Stimulated activated CD4-positive, alpha-beta T cell treated with anti-CD3 and anti-CD28 coated beads, TNF-alpha, amount 100 ng/mL, for 24 hours (primary cell): ENCODE measurements at places on chromosomes 3 and 15.

DNA sequence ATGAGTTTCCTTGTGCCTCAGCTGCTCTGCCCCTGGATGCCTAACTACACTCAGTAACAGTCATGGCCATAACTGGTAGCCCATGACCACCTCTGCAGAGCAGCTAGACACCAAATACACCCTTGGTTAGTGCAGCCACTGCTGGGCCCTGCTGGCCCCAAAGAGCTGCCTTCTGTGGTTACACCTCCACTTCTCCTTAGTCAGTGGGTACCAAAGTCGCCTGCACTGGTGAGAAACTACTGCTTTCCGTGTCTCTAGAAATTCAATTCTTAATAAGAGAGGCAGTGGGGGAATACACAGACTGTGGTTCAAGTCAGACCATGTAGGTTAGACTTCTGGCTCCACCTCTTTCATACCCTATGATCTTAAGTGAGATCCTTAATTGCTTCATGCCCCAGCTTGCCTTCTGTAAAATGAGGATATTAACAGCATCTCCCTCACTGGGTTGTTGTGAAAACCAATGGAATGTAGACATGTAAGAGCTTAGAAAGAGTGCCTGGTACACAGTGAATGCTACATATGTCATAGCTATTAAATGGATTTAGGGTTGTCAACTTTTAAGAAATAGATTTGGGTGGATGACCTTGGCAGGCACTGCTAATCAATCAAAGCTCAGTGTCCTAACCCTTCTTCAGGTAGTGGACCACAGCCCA lies 18.2 kb downstream of the HEG1 start:
- DNase-seq, result no peak

DNA sequence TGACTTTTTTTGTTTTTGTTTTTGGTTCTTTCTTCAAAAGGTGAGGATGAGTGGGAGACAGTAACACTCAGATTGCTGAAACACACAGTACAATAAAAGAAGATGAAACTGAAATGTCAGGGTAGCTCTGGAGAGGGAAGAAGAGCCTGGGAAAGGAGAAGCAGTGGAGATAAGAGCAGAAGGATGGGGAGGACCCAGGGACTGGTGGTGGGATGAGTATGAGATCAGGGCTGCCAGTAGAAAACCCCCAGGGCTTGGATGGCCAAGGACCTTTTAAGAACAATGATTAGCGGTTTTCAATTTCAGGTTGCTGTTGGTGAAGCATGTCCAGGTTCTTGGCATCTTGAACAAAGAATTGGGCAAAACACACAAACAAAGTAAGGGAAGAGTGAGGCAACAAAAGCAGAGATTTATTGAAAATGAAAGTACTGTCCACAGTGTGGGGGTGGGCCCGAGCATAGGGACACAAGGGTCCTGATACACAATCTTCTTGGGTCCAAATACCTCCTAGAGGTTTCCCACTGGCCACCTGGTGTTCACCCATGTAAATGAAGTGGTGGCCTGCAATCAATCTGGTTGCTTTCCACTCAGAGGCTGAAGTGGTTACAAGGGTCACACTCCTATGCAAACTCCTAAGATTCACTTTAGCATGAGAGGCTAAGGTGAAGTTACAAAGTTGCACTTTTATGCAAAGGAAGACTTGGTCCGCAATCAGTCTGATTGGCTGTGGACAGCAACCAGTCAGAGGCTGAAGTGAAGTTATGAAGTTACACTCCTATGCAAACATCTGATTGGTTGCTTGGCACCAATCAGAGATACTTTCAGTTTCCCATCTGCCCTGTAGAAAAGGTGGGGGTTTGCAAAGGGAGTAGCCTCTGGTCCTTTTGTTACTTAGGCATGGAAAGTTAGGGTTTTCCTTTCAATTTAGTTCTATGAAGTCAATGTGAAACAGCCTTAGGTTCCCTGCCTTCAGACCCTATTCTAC lies 26.1 kb upstream of the MFSD1 start:
- no peak for DNase-seq

DNA sequence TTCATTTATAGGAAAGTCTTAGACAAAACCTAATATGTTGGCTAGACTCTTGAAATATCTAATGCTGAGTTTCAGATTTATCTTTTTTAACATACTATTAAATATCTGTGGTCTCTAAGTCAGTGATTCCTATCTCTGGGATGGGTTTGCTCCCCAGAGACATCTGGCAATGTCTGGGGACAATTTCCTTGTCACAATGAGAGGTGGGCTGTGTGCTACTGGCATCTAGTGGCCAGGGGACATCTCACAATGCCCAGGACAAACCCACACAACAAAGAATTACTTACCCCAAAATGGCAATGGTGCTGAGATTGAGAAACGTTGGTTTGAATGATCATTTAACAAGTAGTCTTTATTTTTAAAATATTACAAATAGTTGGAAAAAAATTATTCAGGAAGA lies 602.1 kb downstream of the MAGI1 start:
- no peak for DNase-seq

DNA sequence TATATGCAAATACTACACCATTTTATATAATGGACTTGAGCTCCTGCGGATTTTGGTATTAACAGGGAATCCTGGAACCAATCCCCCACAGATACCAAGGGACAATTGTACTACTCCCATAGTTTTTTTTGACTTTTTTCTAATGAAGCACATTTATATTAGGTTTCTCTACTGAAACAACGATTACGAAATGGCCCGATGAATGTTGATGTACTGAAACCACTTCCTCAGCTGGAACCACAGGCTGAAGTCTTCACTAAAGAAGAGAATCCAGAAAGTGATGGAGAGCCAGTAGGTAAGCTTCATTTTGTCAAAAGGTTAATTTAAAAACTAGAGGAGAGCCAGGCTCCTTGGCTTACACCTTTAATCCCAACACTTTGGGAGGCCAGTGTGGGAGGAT lies 121.5 kb upstream of the LRRFIP2 start:
- DNase-seq, result no peak

GRCh38 chr15:49815526-49815925 lies 194.7 kb downstream of the DTWD1 start:
- DNase-seq, result no peak

DNA sequence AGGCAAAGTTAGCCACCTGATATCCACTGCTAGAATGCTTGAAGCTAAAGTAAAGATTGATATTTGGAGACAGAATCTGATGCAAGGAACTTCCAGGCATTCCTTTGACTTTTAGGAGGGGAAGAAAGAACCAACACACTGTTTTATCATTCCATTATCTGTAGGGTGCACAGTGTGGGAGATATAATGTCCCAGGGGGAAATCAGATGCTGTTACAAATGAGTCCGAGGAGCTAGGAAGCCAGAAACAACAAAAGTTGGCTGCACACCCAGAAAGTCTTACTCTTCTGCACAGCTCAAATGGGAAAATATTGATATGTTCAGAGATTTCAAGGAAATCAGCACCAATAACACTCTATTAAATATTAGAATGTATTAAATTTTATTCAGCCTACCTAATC lies 113.6 kb upstream of the ROBO1 start:
- DNase-seq, result no peak

DNA sequence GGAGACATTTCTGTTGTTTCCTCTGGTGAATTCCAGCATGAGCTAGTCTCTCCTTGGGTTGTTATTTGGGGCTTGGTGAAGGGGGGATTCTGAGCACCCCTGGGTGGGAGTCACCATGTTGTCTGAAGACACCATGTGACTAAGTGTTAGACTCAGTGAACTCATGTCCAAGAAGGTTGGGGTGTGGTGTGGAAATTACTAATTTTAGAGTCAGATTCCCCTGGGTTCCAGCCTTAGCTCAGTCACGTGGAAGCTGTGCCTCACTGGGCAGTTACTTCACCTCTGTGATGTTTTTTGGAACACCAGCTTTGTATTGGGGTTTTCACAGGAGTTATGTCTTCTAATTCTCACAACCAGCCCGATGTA lies 171.5 kb downstream of the RPLP1 start:
- DNase-seq, result no peak

- DNase-seq, result no peak
Observed at GRCh38 chr3:160127308-160127707, 97.9 kb upstream of the C3orf80 start.

GRCh38 chr3:24545887-24546286 lies 51.2 kb upstream of the THRB start:
- no peak for DNase-seq

- no peak for DNase-seq
Observed at GRCh38 chr15:29672446-29672845, 149.8 kb downstream of the TJP1 start.

GRCh38 chr3:139284221-139284620 lies 59.6 kb upstream of the MRPS22 start:
- DNase-seq, result no peak

DNA sequence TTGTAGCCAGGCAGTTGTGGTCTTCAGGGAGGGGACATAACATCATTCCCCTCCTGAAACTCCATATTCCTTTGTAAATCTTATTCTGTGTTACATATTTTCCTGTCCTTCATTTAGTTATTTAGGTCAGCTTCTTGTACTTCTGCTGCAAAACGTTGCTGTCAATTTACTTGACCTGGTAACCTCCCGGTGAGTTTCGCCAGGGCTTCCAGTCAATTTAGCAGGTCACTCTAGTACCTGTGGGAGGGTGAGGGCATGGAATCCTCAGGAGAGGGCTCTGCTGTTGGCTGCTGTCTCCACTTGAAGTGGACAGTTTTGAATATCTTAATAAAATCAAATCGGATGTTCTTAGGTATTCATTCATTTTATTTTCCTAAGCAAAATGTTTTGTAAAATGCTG lies 29.6 kb downstream of the FNDC3B start:
- DNase-seq, result no peak

DNA sequence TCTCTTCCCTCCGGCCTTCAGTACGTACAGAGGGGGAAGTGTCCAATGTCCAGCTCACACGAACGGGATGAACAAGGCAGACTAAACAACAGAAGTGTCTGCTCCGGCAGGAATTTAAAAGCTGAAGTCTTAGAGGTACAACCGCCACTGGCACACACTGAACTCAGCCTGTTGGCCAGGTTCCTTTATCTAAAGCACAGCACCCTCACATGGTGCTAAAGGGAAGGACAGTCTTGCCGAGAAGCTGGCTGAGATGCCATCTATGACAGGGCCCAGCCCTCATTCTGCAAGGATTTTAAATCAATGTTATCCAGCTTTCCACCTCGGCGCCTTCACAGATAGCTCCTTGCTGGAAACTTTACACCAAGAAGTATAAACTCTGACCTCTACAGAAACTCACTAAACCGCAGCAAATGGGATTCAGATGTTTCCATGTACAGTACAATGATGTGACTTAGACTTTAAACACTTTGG lies 2.8 kb downstream of the ADAMTS17 start:
- DNase-seq, result peak; percentile 20

DNA sequence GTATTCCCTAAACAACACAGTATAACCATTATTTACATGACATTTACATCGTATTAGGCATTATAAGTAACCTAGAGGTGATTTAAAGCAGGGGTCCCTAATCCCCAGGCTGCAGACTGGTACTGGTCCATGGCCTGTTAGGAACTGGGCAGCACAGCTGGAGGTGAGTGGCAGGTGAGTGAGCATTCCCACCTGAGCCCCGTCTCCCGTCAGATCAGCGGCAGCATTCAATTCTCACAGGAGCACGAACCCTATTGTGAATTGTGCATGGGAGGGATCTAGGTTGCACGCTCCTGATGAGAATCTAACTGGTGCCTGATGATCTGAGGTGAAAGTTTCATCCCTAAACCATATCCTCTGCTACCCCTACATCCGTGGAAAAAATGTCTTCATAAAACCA lies 138.2 kb downstream of the ATP10A start:
- no peak for DNase-seq

DNA sequence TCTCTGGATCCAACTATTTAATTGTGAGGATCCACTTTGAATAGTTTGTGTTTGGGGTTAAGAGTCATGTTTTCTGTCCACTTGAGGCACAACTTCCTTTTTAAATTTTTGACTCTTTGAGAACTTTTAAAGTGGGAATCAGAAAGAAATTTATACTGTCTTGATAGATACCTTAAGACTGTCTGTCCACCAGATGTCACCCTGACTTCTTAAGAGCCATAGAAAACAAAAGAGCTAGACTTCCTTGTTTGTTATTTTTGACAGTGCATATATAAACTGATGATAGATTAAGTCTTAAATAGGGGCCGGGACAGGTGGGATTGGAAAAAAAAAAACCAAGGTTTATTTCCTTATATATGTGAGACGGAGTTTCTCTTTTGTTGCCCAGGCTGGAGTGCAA lies 52.1 kb upstream of the WDR72 start:
- no peak for DNase-seq

DNA sequence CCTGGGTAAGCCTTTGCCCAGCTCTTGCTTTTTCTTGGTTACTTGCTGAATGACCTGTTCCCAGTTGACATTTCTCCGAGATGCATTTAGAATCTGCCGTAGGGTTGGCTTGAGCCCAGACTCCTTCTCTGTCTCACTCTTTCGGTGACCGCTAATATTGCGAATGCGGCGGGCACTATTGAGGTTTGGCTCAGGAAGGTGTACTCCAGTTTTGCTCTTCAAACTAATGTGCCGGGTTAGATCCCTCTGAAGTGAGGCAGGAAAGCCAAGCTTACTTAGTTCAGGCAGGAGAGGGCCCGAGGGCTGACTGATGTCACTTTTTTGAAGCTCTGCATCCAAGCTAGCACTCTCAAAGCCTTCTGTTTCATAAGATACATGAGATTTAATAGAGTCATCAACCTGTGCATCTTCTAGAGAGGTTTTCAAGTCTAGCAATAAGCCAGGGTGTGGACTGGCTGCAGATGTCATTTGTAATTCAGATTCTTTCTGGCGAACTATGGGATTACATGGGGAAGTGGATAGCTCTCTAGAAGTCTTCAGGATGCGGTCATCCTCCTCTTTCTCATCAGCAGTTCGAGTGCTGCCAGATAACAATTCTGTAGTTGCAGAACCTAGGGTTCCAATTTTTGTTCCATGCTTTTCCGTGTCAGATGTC lies 41.0 kb downstream of the ZNF106 start:
- DNase-seq, result no peak

- no peak for DNase-seq
Observed at GRCh38 chr3:175951047-175951694, 1092.0 kb downstream of the NAALADL2 start.

- DNase-seq, result no peak
Observed at GRCh38 chr3:35746492-35746891, 107.2 kb downstream of the ARPP21 start.

DNA sequence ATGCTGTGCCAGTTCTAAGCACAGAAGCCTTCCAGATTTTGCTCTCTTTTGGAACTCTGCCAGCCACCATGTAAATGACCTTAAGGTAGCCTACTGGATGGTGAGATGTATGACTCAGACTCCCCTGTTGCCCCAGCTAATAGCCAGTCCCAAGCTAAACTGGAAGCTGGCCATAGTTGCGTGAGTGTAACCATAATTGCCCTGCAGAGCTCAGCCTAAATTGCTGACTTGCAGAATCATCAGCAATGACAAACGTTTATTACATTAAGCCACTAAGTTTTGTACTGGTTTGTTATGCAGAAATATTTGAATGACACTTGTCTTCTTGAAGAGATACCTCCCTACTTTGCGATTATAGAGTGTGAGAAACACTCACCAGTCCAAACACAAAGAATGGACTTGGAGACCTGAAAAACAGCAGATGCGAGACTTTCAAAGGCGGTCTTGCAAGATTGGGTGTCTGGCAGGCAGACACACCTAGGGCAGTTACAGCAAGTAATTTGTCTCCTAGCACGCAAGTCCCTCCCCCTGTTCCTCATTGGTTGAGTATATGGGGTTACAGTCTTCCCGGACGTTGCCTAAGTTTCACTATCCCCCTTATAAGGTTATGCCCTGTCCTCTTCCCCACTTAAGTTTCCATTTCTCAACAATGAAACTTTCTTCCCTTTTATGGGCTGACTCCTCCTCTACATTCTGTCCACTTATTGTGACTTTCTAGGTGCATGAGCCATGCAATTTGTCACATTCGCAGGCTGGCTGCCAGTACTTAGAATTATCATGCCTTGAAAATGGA lies 83.6 kb upstream of the XCR1 start:
- DNase-seq, result no peak

GRCh38 chr15:35005933-35006332 lies 17.8 kb upstream of the ZNF770 start:
- no peak for DNase-seq
